Stimulated activated CD4-positive, alpha-beta T cell treated with anti-CD3 and anti-CD28 coated beads, Interleukin-4, amount 100 ng/mL, for 48 hours (primary cell): ENCODE measurements at places on chromosomes 13 and 19.

- DNase-seq, result no peak
These were observed 46.5 kb upstream of the RAP2A start for GRCh38 chr13:97387485-97387839.

DNA sequence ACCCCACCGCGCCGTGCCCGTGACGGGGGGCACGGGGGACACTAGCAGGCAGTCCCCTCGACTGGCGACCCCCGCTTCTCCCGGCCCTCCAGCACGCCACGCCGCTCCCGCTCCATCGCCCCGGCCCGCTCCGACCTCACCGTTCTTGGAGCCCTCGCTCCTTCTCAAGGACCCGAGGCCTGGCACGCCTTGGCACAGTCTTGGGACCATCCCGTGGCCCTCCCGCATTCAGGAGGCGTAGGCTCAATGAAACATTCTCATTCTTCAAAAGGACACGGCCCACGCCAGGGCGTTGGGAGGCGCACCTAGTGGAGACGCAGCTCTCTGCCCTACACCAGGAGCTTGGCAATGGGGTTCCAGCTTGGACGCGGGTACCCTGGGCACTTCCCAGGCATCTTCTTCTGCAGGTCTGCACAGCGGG is 473 bp upstream of the CERS1 start:
- no peak for DNase-seq

GRCh38 chr19:38941979-38942378 is 11.2 kb downstream of the MRPS12 start:
- no peak for DNase-seq

GRCh38 chr13:41182231-41182630 is 12.1 kb downstream of the KBTBD7 start:
- no peak for DNase-seq

DNA sequence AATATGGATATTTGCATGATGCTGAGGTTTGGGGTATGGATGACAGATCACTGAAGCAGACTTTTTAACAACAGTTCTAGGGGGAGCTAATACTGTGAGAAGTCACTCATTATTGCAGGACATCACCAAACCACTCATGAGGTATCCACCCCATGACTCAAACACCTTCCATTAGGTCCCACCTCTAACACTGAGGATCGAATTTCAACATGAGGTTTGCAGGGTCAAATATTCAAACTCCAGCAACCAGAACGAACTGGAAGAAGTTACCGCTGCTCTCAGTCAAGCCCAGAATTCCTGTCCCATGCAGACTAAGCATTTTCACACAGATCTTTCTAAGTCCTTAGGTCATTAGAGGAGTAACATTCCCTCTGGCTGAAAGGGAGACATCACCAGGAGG is 758.9 kb downstream of the UQCRFS1 start:
- DNase-seq, result no peak
